Activated naive CD4-positive, alpha-beta T cell treated with anti-CD3 and anti-CD28 coated beads, Interleukin-2, amount 50 U/mL, for 72 hours (primary cell): ENCODE measurements at places on chromosomes 2 and 18. TPM values are rescaled to one million over a fixed set of nuclear protein-coding genes. Genes with fewer than 3 reads are reported as not detected.

GALNT13 gene
- not detected for total RNA-seq

PDCD1 gene
- 25.4 TPM for total RNA-seq

CHST9 gene
- total RNA-seq = not detected

ELOA2 gene
- not detected for total RNA-seq

OLA1 gene
- total RNA-seq = 139 TPM

ERICH2 gene
- not detected for total RNA-seq

LYG2 gene
- not detected for total RNA-seq

C2orf42 gene
- 17.5 TPM for total RNA-seq

IL1R1 gene
- total RNA-seq = 6.8 TPM

INPP5D gene
- 70.7 TPM for total RNA-seq

GALNT3 gene
- total RNA-seq = 5.3 TPM

LRATD1 gene
- total RNA-seq = not detected

DNA sequence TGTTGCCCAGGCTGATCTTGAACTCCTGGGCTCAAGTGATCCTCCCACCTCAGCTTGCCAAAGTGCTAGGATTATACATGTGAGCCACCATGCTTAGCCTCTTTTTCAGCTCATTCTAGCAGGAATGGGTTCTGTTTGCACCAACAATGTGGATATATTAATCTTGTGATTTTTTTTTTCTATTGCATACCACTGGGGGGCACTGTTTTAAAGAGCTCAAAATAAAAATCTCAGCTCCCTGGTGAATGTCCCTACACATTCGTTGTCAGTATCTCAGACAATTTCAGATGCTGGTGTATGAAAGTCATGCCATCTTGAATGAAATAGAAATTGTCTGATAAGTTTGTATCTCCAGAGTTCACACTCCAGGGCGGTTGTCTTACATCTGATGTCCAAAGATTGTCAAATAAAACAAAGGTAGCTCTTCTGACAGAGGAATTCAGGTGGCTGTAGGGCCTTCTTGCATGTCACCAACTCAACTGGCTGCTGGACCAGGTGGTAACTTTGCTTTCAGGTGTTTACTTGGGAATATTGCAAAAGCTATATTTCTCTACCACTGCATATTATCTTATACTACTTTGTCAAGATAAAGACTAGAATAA, 3.1 kb upstream of the MATN3 start:
- no peak for DNase-seq

GRCh38 chr2:30454571-30454970, 7.5 kb downstream of the LCLAT1 start:
- DNase-seq = no peak

DNA sequence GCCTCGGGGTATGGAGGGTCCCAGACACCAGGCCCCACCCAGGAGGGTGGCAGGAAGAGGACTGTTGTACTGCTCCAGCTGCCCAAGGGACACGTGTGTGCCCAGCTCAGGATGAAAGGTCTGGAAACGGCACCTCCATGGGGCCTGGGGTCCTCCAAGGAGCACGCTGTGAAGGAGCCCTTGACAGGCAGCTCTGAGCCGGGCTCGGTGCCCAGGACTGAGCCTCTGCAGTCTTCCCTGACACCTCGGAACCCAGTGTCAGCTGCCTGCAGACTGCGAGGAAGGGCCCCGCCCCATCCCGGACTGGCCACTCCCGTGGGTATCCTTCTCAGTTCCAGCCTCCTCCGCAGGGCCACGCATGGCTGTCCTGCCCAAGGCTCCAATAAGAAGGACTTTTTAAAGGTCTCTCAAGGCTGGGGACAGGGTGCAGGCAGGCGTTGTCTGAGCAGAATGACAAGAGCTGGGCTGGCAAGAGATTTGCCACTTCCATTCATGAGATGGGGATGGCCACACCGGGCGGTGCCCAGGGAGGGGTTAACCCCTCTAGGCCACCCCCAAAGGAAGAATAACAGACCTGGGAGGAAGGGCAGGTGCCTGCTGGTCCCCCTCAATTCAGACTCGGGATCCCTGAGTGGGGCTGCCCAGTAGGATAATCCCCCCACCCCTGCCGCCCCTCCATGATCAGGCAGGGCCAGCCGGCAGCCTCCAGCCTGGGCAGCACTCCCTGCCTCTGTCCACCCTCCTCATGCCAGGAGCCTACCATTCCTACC, 8.9 kb downstream of the ECEL1 start:
- DNase-seq = no peak

DNA sequence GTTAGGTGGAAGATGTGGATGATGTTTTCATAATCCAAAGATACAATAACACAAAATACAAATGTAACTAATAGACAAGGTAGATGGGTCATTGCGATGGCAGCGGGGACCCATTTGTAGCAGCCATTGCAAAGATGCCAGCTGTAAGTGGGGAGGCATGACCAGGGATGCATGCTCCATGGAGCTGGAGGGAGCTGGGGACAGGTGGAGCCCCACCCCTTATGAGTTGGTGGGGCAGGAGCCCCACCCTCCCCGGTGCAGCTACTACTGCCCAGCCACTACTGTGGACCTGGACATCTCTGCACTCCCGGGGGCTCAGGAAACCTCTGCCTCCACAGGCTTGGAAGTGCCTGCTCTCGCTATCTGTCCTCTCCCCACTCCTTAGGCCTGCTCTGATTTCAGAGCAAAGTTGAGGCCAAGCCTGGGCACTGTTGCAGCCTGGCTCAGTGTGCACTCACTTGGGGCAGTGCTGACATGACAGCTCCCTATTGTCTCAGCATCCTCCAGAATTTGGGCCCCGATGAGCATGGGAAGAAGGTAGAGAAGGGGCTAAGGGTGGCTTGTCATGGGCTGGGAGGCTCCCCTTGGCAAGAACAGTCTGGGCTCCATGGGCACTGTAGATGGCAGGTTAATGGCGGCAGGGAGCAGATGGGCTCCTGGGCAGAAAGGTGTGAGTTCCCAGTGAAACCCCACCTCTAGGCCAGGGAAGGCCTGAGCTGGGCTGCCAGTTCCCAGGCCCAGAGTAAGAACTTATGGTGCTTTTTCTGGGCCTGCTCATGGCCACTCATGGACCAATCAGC, 81.1 kb downstream of the ZNF804A start:
- DNase-seq = no peak

DNA sequence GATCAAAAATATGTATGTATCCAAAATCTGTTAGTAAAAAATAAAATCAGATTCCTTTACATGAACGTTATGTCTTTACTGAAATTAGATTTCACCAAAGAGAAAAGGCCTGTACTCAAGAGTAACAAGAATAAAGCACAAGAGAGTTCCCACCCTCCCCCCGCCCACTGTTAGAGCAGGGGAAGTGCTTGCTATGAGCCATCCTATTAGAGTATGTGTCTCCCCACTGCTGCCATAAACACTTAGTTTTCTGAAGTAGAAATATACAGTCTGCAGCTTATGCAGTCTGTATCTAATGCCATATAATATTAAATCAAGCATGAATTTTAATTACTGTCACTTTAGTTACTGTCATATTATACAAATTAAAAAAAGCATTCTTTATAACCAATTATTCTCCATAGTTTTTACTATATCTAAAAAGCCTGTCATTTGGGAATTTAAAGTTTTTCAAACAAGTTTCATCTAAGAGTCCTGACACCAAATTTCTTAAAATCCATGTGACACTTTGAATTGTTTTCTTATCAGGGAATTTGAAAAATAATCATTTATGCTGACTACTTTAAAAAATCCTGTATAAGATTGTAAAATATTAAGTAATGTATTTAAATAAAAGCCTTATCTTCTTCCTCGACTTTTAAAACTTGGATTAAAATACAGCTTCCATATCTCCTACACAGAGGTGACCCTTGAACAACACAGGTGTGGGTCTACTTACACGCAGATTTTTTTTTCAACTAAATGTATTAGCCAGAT, 51.8 kb upstream of the GPR75 start:
- DNase-seq = no peak

- no peak for DNase-seq
Observed at GRCh38 chr2:194383401-194383800, 1273.6 kb upstream of the SLC39A10 start.

GRCh38 chr18:62396381-62396780, 71.3 kb downstream of the TNFRSF11A start:
- DNase-seq = no peak

DNA sequence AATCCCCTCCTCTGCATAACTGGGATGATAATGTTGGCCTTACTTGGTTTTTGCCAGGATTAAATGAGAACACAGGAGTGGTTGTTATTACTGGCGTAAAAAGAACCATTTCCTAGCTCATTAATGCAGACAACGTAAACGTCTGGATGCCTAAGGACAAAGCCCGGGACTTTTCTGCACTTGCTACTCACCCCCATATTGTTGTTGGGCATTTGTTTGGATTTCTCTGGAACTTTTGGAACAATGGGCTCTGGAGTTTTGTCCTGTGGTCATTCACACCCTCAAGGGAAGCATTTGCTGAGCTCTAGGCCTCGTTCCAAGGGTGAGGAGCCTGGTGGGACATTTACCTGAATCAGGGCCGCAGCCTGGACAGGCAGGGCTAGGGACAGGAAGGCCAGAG, 76.0 kb downstream of the HS1BP3 start:
- no peak for DNase-seq

GRCh38 chr18:44893045-44893706, 212.5 kb downstream of the SETBP1 start:
- no peak for DNase-seq

DNA sequence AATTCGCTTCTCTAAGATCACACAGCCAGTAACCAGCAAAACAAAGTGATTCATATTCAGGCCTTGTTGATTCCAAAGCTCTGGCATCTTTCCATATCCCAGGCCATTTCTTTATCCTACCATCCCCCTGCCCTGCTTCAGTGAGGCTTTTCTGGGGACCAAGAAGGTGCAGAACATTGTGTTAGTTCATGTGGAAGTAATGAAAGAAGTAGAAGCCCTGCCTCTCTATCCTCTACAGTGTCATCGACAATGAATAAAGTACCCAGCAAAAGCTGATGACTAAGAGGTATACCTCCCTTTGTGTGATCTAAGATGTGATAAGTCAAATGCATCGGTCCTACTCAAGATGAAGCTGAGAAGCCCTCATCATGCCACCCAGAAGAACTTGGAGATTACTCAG, 383.2 kb downstream of the BCL11A start:
- DNase-seq = no peak

- DNase-seq = no peak
Observed at GRCh38 chr2:31933066-31933465, 77.7 kb downstream of the MEMO1 start.

- no peak for DNase-seq
Observed at GRCh38 chr2:233865838-233866237, 2.3 kb downstream of the MSL3B start.

- no peak for DNase-seq
Observed at GRCh38 chr2:46653539-46653938, 174.2 kb downstream of the TMEM247 start.

DNA sequence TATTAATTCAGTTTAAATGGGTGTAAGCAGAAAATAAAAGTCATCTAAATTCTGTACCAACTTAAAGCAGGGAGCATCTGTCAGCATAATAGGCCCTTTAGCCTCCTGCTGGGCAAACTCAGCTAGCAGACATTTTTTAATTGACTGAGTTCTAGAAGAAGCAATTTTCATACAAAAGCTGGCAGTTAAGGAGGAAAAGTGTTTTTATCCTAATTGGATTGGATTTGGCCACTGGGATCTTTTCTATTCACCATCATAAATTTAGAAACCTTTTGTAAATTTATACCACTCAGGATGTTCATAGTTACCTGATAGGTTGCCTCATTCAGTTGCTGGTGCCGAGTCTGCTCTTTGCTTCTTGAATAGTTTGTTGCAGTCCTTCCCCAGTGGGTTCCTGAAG, 262.7 kb upstream of the FSIP2 start:
- no peak for DNase-seq

DNA sequence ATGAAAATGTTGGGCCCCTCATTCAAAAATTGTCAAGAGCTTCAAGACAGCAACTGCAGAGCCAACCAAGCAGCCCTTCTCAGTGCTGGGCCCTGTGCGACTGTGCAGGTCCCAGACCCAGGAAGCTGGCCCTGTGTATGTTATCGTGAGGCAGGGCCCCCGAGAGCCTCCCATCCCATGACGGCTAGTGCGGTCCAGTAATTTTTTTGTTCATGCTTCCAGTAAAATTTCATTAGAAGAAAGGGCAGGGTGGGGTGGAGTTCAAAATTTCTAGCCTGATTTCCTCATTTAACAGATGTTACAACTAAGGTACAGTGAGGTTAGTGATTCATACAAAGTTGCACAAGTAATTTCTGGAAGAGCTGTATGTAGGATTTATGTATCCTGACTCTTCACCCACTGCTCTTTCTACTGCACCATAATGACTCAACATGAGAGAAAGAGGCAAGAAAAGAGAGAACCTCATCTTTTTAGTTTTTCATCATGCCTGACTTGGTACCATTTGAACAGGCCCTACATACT, 105.5 kb downstream of the ZEB2 start:
- DNase-seq = no peak

- DNase-seq = no peak
Observed at GRCh38 chr2:67836866-67837265, 225.9 kb downstream of the C1D start.

DNA sequence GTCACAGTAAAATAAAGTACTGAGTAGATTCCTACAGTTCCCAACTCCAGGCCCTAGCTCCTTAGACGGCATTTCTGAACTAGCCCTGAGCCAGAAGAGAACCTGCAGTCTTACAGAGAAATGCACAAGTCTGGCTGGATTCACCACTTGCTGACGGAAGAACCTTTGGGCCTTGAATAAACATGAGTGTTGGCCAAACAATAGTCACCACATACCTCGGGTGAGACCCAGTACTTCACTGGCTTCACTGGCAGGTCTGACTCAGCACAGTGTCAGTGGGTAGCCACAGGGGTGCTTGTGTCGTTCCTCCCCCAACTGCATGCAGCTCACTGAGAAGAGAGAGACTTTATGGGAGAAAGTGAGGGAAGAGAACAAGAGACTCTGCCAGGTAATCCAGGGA, 88.9 kb downstream of the TMEM185B start:
- DNase-seq = no peak

DNA sequence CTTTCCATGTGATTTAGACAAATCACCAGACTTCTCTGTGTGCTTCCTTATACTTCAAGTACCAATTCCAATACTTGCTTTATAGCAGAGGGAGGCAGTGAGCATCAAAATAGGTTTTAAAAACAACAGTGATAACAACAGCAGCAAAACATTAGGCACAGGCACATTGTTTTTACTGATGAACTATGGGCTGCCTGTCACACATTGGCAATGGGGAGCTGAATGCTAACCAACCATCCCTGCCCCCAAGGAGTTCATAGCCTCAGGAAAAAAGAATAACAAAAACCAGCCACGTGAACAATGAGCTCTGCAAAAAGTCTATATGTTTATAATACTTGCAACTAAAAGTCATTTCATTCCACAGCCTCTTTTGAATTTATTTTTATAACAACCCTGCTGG, 287.9 kb upstream of the TRIB2 start:
- no peak for DNase-seq

- no peak for DNase-seq
Observed at GRCh38 chr2:177914247-177914646, 158.3 kb downstream of the PDE11A start.

GRCh38 chr2:36408198-36408703, 52.7 kb downstream of the CRIM1 start:
- no peak for DNase-seq

DNA sequence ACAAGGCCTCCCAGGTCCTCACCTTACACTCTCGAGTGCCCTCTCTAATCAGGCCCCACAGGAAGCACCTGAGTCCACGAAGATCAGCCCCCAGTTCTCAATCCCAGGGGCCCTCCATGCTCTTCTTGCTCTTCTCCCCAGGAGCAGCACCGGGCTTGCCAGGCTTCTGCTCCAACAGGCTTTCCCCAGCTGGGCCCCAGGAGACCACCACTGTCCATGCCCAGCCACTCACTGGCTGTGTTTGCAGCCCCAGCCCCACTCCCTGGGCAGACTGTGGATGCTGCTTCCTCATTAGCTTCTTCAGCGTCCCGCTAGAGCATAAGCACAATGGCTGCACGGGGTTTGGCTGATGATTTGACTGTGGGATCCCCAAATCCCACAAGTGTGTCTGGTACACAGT, 781.9 kb downstream of the GALR1 start:
- DNase-seq = no peak
